ENCODE measurements at places on chromosomes 5 and 9.
A peak's percentile ranks its signal among the peaks of the same experiment; 100 is the strongest.

- no peak for DNase-seq
These were observed 67.6 kb upstream of the RGMB start for GRCh38 chr5:98705841-98706240.

DNA sequence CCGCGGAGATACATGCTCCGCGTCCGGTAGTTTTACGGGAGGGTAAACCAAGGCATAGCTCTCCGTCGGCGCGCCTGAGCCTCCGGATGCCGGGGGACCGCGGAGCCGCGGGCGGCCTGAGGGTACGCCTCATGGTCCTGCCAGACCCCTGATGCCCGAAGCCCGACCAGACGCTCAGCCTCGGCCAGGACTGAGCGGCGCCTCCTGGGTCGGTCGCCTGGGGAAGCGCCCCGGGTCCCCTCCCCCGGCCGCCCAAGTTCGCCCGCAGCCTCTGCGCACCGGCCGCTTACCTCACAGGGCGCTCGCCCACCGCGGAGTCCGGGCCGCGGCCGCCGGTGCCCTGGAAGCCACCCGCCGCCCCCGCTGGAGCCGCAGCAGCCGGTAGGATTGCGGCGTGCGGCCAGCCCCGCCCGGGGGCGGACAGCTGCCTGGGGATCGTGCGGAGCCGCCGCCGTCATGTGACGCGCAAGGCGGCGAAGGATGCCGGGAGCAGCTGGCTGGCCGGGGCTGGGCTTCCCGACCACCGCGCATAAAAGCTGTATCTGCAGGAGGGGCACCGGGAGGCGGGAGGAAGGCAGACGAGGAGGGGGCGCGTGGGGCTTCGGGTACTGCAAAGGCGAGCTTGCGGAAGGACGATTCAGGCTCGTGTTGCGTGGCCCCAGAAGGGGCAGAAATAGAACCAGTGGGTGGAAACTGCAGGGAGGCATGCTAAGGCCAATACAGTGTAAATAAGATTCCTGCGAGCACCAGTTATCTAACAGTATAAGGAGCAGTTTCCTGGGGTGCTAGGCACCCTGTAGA lies at the start of gene FBXO10:
Gene FBXO10, minus strand, starts transcription at position 460 of the 801 bp plus-strand sequence. CDS start 34,612 bp downstream, outside the sequence.
- peak; percentile 87 for DNase-seq

DNA sequence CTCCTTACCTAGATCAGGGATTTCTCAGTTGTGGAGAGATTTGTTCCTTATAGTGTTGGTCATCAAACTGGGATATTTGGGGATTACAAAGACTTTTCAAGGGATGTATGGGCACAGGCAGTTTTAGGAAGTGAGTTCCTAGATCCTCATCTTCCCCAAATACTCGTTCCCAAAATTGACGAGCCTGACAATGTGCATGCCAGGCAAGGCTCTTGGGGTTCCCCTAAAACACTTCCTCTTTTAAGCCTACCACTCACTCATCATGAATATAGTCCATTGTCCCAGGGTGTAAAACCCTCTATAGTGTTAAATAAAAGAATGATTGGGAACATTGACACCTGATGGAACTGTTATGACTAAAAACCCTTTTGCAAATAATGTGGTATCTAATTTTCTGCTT lies 26.4 kb downstream of the PDCD1LG2 start:
- DNase-seq, result no peak

GRCh38 chr5:143400541-143401226 lies 2.8 kb downstream of the NR3C1 start:
- no peak for DNase-seq

- DNase-seq, result no peak
These were observed 456.0 kb downstream of the RAB3C start for GRCh38 chr5:59038798-59039295.

DNA sequence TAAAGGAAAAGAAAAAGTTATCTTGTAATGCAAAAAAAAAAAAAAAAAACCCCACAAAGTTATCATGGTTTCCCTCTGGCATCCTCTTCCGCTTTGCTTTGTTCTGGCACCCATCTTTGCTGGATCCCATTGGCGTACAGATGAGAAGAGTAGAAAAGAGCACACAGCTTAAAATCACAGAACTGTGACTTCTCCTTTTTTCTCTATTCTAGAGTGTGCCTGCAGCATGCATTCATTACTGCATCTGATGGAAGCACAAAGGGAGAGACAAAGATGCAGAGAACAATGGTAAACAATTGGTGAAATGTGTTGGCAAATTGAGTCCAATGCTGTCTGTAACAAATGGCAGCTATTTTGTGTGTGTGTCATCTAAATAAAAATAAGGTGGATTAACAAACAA lies 440.8 kb upstream of the PIK3R1 start:
- no peak for DNase-seq

- no peak for DNase-seq
These were observed 1.0 kb upstream of the FOXE1 start for GRCh38 chr9:97852001-97852398.

DNA sequence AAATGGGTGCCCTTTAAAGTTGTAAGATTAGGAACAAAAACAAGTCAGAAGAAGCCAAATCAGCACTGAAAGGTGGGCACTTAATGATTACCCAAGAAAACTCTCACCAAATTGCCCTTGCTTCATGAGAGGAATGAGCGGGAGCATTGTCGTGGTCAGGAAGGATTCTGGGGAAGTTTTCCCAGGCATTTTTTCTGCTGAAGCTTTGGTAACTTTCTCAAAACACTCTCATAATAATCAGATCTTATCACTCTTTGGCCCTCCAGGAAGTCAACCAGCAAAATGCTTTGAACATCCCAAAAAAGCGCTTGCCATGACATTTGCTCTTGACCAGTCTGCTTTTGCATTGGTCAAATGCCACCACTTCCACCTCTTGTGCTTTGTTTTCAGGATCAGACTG lies 10.4 kb upstream of the PCDHGC3 start:
- DNase-seq, result no peak

- DNase-seq, result no peak
These were observed 317.2 kb downstream of the ZSWIM6 start for GRCh38 chr5:61649231-61649630.

DNA sequence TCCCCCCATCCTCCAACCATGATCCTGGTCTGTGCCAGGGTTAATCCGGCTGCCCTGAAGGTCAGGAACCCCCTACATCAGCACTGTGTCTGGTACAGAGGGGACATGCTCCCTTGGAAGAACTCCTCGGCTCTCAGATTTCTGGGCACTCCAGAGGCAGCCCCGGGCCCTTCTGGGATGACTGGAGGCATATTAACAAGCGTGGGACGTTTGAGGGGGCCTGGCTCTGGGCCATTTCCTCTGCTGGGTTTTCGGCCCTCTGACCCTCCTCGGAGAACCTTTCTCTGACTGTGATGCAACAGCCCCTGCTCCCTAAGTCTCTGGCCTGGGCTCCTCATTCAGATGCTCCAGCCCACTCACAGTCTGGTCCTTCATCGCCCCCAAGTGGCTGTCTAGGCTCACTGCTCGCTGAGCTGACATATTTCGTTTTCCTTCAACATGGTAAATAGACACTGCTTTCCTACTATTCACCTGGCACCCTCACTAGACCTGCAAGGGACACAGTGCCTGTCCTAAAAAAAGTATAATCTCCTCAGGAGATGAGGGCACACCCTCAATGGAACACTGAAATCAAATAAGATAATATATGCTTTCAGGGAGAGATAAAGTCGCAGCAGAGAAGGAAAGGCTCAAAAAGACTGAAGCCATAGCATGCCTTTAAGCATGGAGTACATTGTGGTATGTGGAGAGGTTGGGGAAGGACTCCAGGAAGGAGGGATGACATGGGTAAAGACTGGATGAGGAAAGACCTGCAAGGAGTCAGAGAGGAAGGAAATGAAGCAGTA lies 404.7 kb upstream of the TRPC7 start:
- peak; percentile 53 for DNase-seq

- no peak for DNase-seq
These were observed 4.4 kb upstream of the BHMT start for GRCh38 chr5:79107020-79107796.

All from COR-L47 (cell line).